Large intestine (tissue), 12 donors: ENCODE measurements at places on chromosomes 4 and X.

DNA sequence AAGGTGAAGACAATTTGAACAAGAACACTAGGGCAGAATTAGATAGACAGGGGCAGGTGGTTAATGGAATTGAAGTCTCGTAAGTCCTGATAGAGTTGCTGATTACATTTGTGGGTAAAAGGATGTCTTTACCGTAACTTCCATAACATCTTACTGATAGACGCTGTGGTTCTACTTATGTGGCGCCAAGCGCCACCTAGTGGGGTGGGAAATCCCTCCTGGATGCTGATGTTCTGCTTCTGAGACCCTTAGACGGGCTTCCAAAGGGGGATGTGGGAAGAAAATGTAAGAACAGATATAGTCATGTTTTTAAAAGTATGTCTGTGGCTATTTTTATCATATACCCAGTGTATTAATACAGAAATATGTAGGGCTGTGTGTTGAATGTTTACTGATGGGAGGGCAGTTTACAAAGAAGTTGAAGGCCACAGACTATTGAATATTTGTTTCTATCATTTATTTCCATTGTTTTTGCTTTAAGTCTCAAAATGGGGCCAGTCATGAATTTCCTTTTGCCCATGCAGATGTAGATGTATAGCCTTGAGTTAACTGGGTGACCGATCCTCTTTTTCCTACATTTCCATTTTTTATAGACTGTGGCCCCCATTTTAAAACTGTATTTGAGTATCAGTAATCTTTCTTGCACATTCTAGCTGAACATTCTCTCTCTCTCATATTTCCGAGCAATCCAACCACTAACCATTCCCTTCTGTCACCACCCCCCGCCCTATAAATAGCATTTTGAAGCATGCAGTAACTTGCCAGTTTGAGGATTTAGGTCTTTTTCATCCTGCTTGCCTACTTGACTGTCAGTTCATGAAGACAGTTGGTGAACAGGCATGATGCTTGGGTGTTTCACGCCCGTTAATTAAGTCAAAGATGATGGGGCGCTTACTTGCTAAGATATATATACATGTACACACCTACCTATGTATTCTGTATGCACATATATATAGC is 12.1 kb upstream of the TLR8 start:
- H3K36me3 ChIP-seq: no peaks in the 10 kb centered on the region
- no peak overlapping the region for H3K4me3 ChIP-seq
- no peaks in the 10 kb centered on the region for H3K27me3 ChIP-seq

- peak overlapping the region; percentile 26 for H3K4me3 ChIP-seq
- H3K27me3 ChIP-seq: no peaks in the 10 kb centered on the region
Observed at GRCh38 chrX:154436374-154436982, 476 bp upstream of the GDI1 start.

DNA sequence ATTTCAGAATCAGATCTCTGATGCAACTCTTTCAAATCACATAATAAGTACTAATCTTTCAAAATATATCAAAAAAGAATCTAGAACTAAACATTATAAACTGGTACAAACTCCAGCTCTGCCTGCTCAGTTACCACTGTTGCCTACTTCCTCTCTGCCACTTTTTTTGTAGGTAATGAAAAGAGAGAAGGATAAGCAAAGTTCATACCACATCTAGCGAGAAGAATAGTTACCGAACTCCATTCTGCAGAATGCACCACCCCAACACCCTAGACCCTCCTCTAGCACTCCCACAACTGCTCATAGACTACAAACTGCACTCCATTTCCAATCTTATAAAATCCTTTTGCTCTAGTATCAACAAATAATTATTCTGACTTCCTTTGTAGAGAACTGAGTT is 19.7 kb upstream of the LRBA start:
- no peaks in the 10 kb centered on the region for H3K4me1 ChIP-seq
- H3K27me3 ChIP-seq: no peaks in the 10 kb centered on the region
- H3K36me3 ChIP-seq: no peaks in the 10 kb centered on the region
- H3K4me3 ChIP-seq: no peak overlapping the region
- no peak for DNase-seq
- no peak overlapping the region for H3K27ac ChIP-seq

- no peak overlapping the region for H3K27ac ChIP-seq
- peak; percentile 7 for DNase-seq
- H3K27me3 ChIP-seq: no peaks in the 10 kb centered on the region
- no peaks in the 10 kb centered on the region for H3K4me1 ChIP-seq
- no peaks in the 10 kb centered on the region for H3K36me3 ChIP-seq
Observed at GRCh38 chrX:105876658-105877057, 54.3 kb downstream of the NRK start.

- H3K4me3 ChIP-seq: no peak overlapping the region
- no peaks in the 10 kb centered on the region for H3K27me3 ChIP-seq
- no peak for DNase-seq
- peaks cover 46% of the 10 kb centered on the region for H3K36me3 ChIP-seq
Observed at GRCh38 chrX:154439841-154440240, 2.9 kb downstream of the GDI1 start.

DNA sequence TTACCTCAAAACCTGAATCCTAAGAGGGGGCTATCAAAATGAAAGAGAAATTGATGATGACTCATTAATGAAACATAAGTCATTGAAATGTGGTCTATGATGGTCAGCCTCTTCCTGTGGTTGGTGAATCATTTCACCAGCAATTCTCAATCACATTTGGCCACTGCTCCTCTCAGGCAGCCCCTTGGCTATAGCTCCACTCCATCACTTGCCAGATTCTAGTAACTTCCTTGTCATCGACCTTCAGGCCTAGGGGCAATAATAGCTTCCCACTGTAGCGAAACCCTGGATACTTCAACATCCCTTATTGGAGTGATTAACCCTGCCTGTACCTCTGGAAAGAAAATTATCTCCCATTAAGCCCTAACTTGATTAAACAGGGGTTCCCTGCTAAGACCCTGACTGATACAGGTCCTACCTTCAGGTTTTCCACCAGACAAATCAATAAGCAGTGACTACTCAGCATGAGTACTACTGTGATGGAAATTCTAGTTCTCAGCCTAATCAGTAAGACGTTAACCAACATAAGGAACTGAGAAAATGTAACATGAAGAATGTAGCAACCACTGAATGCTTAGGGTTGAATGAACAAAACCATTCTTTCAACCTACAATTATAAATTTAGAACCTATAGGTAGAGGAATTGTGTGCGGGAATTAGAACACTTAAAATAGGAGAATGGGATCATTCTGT is 30.4 kb downstream of the ADH7 start:
- H3K27ac ChIP-seq: peak overlapping the region; percentile 78
- H3K4me1 ChIP-seq: peaks cover 37% of the 10 kb centered on the region
- H3K4me3 ChIP-seq: no peak overlapping the region
- H3K27me3 ChIP-seq: no peaks in the 10 kb centered on the region
- DNase-seq: no peak
